ENCODE measurements at places on chromosomes 2 and 18.

- DNase-seq: no peak
Measured at GRCh38 chr2:189927823-189928222, 134.7 kb downstream of the MSTN start.

- no peak for DNase-seq
Measured at GRCh38 chr2:223585666-223586065, 16.5 kb downstream of the SCG2 start.

DNA sequence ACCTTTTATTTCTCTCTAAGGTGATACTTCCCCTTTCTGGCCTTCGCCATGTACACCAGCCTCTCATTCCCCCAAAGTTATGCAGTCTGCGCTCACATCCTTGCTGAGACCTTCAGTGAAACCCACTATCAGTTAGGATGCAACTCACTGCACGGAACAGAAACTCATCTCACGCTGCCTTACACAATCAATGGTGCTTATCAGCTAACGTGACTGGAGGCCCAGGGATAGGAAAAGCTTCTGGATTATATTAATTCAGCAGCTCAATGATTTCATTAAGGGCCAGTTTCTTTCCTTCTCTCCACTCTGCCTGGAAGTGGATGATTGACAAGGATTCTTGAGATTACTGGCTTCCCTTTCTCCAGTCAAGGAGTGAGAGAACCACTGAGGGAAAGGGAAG, 44.8 kb downstream of the CDH2 start:
- no peak for DNase-seq

DNA sequence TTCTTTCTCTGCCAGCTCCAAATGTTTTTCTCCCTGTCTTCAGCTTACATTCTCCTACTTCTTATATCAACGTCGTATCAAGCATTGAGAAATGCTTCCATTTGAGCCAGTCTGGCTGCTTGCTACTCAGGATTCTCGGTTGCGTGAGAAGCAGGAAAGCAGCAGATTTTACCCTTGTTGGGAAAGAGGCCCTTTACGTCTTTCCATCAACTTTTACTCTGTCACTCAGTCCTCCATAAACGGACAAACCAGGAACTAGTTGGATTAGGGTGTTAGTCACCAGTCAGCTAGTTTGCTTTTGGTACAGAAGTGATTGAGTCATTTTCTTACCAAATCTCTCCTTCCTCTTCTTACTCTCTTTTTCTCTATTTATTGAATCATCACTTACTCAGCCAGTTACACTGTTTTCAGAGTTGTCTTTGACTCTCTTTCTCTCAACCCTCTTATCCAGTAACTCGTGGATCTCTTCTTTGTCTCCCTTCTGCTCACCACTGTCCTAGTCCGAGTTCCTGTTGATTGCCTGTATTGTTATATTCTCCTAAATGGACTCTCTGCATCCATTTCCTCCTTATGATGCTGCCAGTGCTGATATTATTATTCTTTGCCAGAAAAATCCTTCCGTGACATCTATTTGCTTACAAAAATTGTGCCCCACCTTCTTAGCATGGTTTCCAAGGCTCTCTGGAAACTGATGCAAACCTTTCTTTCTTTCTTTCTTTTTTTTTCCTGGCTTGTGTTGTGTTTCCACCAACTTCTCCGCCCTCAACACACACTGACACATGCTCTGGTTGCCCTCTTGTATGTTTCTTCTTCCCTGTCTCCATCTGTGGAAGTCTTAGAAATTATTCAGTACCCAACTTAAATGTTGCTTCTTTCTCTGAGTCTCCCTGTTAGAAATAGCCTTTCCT, 61.5 kb downstream of the VRK2 start:
- DNase-seq: no peak

GRCh38 chr2:205218056-205218455, 464.2 kb upstream of the NRP2 start:
- DNase-seq: no peak

DNA sequence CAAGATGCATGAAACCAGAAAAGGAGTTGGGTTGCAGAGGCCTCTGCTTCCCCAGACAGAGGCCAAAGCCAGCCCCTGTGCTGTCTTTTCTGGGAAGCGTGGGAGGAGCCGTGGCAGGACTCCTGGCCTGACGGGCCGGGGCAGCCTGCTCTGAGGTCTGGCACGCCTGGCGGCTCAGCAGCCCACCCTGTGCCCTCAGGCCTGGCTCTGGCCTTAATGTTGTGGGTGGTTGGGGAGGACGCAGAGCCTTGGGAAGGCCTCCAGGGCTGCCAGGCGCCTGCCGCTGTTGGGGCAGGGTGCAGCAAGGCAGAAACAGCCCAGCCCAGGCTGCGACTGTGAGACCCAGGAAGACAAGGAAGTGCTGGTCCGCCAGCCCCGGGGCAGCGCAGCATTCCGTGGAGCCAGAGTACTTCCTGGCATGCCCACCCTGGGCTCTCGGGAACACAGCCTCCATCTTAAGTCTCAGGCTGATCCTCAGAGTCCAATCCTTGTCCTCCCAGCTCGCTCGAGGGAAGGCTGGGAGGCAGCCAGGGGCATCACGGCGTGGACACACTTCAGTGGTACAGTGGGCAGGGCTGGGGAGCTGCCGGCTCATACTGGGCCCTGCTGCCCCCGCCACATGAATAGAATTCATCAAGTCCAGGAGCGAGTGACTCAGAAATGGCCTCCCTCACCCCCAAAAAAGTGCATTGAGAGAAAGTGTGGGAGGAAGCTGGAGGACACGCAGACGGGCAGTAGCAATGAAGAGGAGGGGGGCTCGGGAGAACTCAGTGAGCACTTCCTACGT, 72.6 kb downstream of the EMX1 start:
- DNase-seq: no peak

DNA sequence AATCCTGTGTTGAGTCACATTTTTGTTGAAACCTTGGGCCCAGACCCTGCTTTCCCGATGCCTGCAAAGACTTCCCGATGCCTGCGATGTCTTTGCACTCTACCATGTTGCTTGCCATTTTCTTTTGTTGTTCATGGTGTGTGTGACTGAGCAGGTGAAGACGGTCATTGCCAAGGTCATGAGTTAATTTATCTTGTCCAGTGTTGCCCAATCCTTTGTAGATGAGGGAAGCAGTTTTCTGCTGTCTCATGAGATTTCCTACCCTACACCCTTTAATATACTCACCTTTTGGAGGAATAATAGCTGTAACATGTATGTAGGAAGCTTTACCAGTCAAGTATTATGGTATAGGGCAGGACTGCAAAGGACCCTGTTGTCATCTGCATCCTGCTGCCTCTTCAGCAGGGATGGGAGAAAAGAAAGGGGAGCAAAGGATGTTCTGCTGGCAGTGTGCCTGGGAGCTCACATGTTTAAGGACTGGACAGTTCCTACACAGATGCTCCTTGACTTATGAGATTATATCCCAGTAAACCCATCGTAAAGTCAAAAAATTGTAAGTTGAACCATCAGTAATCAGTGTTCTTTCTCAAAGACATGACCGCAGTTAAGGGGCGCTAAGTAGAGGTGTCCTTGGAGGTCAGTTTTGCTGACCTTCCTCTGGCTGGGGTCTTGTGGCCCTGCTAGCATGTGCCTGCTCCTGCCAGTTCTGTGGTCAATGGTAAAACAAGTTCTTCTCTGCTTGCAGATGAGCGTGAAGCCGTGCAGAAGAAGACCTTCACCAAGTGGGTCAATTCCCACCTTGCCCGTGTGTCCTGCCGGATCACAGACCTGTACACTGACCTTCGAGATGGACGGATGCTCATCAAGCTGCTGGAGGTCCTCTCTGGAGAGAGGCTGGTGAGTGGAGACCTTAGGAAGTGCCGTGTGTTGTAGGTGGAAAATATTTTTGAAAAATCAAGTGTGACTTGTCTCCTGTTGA, 124.8 kb upstream of the EML6 start:
- no peak for DNase-seq

- DNase-seq: no peak
Measured at GRCh38 chr2:11071211-11071610, 84.1 kb upstream of the SLC66A3 start.

DNA sequence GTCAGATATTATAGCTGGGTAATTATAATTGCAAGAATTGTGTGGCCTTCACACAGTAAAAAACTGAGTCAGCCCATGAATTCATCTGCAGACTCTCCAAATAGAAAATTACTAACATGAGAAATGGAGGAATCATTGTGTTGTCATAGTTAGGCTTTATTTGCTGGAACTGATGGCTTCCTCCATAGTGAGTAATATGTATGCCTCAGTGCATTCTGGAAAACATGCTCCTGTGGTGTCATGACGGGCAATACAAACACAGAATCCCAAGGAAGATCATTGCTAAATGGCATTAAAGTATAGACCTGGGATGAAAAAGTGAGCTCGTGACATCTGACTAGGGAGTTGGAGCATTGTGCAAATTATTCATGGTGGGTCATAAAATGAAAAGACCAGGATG, 23.6 kb upstream of the NMS start:
- DNase-seq: no peak

GRCh38 chr2:104028061-104028460, 825.9 kb upstream of the POU3F3 start:
- DNase-seq: no peak

DNA sequence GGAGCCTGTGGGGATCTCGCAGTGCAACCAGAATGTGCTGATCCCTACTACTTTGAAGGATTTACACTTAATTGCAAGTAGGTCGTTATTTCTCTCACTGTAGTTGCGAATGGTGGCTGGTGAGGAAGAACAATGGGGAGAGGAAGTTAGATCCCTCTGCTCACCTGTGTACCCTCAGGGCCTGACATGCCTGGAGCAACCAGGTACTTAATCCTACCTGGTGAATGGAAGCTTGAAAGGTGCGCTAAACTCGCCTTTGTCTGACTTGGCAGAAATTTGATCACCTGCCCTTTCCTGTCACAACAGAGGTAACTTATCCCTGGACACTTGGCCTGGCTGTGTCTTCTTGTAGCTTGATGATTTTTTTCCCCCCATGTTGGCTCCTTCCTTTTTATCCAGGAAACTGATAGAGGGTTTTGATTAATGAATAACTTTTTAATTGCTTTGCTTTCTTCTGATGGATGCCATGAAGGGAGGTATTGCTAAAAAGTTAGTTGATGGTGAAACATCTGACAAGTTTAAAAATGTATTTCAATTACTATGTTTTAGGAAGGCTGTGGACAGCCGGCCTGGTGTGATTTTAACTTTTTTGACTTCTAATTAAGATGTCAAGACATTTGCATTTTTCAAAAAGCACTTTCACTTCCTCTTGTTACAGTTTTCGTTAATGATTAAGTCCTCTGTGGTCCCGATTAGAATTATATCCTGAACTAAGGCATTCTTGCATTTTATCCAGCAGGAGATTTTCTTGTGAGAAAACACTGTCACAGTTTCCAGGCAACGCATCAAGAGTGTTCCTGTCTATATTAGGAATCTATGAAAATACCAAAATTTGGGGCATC, 9.2 kb downstream of the SGPP2 start:
- DNase-seq: no peak

DNA sequence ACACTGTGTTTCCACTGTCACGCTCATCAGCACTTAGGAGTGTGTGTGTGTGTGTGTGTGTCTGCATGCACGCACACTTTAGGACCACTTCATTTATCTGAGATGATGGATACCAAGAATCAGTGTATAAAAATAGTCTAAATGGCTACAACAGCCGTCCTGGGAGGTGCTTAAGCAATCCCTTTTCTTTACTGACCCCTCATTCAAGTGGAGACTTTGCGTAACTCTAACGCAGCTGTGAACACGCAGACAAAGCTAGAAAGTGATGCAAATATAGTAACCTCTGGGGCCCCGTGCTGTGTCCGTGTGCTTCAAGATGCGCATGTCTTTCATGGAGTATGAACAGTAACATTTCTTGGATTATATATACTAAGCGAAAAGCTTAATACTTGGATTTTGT, 40.4 kb upstream of the RBM44 start:
- DNase-seq: no peak

GRCh38 chr18:6546229-6546628, 131.5 kb upstream of the L3MBTL4 start:
- DNase-seq: no peak

GRCh38 chr2:159149747-159150146, 136.8 kb downstream of the WDSUB1 start:
- DNase-seq: no peak

GRCh38 chr18:58407263-58407648, 221.6 kb downstream of the ALPK2 start:
- DNase-seq: no peak

- no peak for DNase-seq
Measured at GRCh38 chr2:196112418-196113034, 43.9 kb upstream of the DNAH7 start.

GRCh38 chr2:36203366-36203765, 152.2 kb upstream of the CRIM1 start:
- DNase-seq: no peak

- no peak for DNase-seq
Measured at GRCh38 chr2:170073288-170073687, 104.7 kb upstream of the MYO3B start.

GRCh38 chr2:10810202-10811161, 2.1 kb downstream of the PDIA6 start:
- no peak for DNase-seq

- DNase-seq: no peak
Measured at GRCh38 chr2:128269063-128269989, 49.3 kb downstream of the HS6ST1 start.

DNA sequence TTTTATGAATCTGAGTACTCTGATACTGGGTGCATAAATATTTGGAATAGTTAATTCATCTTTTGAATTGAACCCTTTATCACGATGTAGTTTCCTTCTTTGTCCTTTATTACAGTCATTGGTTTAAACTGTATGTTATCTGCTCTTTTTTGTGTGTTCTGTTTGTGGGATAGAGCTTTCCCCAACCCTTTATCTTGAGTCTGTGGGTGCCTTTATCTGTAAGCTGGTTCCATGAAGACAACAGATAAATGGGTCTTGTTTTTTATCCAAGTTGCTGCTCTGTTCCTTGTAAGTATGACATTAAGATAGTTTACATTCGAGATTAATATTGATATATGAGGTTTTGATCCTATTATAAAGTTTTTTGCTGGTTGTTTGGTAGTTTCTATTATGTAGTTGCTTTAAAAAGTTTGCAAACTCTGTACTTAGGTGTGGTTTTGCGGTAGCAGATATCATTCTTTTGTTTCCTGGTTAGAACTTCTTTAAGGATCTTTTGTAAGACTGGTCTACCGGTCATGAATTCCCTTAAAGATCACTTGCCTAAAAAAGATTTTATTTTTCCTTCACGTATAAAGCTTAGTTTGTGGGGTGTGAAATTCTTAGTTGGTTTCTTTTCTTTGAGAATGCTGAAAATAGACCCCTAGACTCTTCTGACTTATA, 1451.3 kb upstream of the SLC39A10 start:
- DNase-seq: no peak

DNA sequence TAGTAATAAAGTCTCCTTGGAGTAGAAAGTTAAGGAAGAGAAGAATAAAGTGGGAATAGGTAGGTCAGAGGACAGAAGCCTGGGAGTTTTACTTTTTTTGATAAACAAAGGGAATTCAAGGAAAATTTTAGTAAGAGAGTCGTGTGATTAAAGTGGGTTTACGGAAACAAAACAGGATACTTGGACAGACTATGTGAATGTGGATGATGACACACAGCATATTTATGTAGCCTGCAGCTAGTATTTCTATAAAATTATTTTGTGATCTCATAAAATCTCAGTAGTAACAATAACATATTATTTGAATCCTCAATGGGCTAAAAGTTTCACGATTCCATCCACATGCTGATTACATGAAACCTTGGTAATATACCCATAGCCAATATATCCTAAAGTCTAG, 450.7 kb upstream of the PIK3C3 start:
- DNase-seq: no peak

- DNase-seq: no peak
Measured at GRCh38 chr2:224405412-224405811, 3.5 kb upstream of the FAM124B start.

Data from GM19239 (cell line).